CD4-positive, alpha-beta T cell treated with Interleukin-4 for 4 hours (primary cell): ENCODE measurements at places on chromosomes 12 and 14.

DNA sequence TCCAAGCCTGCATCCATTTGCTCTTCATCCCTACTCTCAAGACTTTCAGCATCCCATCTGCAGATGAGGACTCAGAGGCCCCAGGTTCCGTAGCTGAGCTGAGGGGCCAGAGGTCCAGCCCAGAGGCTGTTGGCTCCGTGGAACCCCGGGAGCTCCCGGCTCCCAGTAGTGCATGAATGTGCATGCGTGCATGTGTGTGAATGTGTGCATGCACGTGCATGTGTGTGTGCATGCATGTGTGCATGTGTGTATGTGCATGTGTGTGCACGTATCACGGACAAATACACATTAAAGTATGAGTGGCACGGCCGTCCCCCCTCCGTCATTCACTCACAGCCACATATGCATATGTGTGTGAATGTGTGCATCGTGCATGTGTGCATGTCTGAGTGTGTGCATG lies 149.9 kb downstream of the KIF26A start:
- no peak for DNase-seq

DNA sequence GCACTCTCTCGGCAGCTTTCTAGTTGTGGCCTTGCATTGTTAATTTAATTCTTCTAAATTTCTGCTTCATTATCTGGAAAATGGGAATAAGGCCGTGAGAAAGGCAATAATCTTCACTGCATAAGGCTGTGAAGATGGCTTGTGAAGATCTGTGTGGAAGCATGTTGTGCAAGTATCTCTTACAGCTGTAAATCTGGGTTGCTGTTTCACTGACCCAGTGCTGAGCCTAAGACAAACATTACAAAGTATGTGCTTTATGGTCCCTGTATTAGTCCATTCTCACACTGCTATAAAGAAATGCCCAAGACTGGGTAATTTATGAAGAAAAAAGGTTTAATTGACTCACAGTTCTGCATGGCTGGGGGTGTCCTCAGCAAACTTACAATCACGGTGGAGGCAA lies 101.0 kb upstream of the PTPRR start:
- DNase-seq, result no peak

DNA sequence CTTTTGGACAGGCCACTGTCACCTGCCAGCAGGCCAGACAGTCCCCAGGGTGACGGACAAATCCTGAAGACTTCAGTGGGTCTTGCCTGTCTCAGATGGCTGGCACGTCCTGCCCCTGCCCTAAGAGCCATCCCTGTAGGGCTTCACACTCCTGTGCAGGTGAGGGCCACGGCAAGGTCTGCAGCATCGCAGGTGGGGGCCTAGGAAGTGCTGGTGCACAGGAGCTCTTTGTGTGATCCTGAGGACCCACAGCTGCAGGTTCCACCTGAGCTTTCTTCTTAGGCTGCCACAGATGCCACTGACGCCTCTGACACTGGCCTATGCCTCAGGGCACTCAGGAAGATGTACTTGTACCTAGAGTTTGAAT lies 108.5 kb upstream of the FKBP4 start:
- no peak for DNase-seq

GRCh38 chr14:73887318-73887616 lies 608 bp downstream of the ZNF410 start:
- peak; percentile 1 for DNase-seq

DNA sequence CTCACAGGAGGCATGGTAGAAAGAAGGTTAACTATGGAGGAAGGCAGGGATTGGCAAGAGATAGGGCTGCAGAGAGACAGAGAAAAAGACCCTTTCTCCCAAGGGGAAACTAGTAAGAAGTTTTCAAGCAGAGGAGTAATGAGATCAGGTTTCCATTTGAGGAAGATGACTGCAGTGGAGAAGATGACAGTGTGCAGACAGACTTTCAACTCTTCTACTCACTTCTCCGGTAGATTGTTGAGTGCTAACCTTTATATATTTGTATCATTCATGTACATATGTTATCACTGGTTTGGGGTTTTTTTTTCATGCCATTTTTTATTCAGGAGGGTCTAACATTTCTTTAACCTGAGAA lies 5.9 kb upstream of the B3GNT4 start:
- DNase-seq, result no peak

DNA sequence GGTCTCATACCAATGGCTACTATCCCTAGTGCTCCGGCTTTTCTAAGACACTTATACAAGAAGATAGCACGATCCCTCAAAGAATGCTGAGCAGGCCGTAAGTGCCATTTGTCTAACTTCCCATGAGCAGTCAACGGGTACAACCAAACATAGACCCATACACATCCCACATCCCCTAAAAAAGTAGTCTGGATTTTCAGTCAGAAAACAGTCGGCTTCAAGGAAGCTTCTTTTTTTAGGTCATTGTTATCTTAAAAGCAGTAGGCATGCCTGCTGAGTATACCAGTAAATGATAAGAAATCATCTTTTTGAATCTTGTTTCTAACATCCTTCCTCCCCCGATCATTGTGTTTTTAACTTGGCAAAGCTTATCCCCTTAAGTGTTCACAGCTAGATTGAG lies 19.8 kb downstream of the OSBPL8 start:
- DNase-seq, result no peak

- no peak for DNase-seq
Observed at GRCh38 chr14:88225721-88226120, 97.3 kb downstream of the KCNK10 start.

GRCh38 chr12:108724054-108724889 lies 7.0 kb downstream of the CORO1C start:
- peak; percentile 20 for DNase-seq

DNA sequence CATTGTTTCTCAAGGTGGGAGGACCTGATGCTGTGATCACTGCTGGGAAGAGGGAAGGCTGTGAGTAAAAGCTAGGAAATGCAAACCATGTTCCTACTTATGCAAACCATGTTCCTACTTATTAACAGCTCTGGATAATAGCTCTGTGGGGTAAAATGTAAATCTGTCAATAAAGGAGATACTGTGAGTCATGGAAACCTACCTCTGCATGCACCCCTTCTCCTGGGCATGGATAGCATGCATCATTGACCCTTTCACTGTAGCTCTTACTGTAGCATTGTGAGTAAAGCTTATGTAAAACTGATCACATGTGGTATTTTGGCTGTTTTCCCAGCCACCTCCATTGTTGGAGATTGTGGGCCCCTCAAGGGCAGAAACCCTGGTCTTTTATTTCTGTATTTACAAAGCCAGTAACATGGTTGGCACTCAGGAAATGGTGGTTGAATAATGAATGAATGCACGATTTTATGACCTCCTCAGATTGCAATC lies 253.7 kb downstream of the GRIN2B start:
- DNase-seq, result no peak

DNA sequence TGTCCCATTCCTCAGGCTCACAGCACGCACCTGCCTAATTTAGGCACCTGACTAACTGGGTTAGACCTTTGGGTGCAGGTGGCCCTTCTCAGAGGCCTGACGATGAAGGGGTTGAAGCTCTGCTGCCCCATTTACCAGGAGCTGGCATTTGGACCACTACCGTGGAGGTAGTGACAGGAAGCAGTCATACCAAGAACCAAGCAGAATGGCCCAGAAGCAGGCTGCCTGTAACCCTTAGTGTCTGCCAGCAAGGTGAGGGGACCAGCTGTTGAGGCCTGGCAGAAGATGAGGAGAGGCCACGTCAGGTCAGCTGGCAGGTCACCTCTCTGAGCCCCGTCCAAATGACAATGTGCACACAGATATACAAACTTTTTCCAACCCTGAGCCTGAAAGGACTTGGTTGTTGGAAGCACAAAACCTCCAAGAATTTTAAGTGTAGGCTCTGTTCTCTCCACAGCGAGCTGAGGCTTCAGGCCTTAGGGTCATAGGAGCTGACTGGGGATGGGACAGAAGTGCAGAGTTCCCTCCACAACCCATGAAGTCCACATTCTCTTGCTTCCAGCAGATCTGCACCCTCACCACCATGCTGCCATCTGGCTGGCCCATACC lies 23.1 kb downstream of the VASH1 start:
- DNase-seq, result no peak

GRCh38 chr14:95668235-95668772 lies 17.9 kb upstream of the TCL1B start:
- no peak for DNase-seq

- no peak for DNase-seq
Observed at GRCh38 chr12:113909776-113910420, 56.2 kb downstream of the RBM19 start.

DNA sequence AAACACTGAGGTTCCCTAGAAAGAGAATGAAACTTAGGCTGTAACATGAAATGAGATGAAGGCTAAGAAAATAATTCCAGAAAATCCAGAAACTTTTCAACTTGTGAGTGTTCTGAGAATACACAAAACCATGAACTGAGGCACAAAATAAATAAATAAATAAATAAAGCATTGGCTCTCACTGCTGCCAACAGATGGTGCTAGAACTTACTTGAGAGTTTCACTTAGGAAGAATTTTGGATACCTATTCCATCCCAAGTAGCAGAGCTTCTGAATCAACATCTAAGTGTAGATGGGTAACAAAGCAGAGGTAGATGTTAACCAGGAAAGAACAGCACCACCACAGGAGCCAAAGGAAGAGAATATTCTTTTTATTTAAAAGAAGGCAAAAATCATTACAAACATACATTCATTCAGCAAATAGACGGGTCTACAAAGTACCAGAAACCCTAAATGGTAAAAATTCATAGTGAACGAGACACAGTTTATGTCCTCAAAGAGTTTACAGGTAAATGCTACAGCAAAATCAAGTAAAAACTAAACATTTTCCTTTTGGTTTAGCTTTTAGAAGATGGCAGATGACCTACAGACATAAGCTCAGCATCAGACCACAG lies 16.7 kb downstream of the EPS8 start:
- peak; percentile 1 for DNase-seq

- DNase-seq, result no peak
Observed at GRCh38 chr14:32726516-32726915, 212.2 kb upstream of the NPAS3 start.

DNA sequence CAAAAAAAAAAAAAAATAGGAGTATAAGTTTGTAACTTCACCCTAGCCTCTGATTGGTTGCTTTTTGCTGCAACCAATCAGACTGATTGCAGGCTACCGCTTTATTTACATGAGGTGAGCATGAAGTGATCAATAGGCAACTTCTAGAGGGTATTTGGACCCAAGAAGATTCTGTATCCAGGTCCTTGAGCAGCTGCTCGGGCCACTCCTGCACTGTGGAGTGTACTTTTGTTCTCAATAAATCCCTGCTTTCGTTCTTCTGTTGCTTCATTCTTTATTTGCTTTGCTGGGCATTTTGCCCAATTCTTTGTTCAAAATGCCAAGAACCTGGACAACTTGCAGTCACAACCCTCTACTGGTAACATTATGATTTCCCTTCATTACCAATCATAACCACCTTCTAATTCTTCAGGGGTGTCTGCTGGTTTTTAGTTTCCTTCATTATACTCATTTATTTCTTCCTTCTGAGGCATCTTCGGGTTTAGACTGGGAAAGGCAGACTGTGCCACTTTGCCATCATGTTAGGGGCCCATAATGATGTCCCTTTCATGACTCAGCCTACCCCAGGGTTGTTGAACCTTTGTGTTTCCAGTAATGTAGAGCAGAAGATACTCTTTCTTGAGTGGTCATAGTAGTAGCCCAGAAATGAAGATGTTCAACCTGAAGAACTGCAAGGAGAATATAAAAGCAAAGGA lies 43.4 kb upstream of the LIMA1 start:
- no peak for DNase-seq

GRCh38 chr12:57009949-57010626 lies 3.7 kb upstream of the ZBTB39 start:
- DNase-seq, result no peak

- no peak for DNase-seq
Observed at GRCh38 chr14:22569106-22569736, 19.8 kb downstream of the DAD1 start.

DNA sequence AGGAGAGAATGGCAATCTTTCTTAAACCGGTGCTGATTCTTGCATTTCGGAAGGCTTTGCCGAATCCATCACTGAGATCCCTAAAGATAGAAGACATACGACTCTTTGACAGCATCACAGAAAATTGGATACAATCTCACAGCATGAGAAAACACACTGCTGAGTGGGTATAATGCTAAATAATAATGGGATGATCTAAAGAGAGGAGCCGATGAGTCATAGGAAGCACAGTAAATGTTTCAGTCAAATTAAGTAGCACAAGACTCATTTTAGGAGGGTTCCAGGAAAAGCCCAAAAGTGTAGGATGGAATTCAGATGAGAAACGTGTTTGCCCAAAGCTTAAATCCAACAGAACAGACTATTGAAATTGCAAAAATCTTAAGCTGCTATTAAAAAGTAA lies 81.7 kb downstream of the CPNE8 start:
- DNase-seq, result no peak

DNA sequence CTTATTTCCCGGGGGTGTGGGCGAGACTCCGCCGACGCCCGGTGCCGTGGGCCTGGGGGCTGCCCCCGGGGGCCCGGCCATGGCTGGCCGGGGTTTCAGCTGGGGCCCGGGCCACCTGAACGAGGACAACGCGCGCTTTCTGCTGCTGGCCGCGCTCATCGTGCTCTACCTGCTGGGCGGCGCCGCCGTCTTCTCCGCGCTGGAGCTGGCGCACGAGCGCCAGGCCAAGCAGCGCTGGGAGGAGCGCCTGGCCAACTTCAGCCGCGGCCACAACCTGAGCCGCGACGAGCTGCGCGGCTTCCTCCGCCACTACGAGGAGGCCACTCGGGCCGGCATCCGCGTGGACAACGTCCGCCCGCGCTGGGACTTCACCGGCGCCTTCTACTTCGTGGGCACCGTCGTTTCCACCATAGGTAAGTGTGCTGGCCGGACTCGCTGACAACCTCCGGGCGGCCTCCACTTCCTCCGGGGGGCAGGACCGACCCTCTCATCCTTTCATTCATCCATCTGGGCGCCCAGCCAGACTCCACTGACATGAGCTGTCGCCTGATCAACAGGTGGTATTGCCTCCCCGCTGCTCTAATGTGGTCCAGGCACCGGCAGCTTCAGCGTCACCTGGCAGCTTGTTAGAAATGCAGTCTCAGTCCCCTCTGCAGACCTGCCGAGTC lies 467 bp downstream of the KCNK13 start:
- DNase-seq, result no peak

DNA sequence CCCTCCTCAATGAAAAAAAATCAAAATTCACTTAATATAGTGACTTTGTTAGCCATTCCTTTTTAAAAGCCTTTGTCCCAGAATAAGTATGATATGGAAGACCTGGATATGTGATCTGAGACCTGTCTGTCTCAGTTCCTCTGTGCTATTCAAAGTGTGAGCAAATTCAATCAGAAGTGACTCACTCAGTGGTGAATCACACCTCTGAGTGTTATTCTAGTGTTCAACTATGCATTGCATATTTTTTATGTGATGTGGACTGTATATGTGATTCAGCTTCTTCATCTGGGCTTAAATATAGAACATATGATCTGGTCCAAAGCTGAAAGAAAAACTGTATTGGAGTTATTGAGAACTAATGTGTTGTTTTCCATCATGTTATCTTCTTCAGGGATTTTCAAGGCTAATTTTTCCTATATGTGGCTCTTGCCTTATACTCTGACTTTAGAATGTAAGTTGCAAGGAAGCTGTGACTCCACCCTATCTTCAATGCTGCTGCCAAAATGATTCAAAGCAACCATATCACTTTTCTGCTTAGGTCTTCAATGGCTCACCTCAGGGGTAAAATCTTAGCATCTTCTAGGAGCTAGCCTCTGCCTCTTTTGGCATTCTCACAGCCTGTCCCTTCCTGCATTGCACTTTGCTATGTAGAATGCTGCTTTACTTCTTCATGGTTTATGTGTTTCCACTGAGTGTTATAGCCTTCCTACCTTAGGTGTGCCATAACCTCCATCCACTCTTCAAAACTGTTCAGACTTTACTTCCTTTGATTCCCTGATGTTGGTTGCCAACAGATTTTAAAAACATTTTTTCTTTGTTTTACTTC lies 169.8 kb downstream of the OTOGL start:
- DNase-seq, result no peak

- no peak for DNase-seq
Observed at GRCh38 chr14:54109521-54110120, 153.0 kb upstream of the BMP4 start.
